Stimulated activated effector memory CD8-positive, alpha-beta T cell treated with anti-CD3 and anti-CD28 coated beads, Interleukin-12 subunit alpha, Interleukin-12 subunit beta, amount 100 ng/mL, for 72 hours (primary cell): ENCODE measurements at places on chromosomes 7 and 10.

DNA sequence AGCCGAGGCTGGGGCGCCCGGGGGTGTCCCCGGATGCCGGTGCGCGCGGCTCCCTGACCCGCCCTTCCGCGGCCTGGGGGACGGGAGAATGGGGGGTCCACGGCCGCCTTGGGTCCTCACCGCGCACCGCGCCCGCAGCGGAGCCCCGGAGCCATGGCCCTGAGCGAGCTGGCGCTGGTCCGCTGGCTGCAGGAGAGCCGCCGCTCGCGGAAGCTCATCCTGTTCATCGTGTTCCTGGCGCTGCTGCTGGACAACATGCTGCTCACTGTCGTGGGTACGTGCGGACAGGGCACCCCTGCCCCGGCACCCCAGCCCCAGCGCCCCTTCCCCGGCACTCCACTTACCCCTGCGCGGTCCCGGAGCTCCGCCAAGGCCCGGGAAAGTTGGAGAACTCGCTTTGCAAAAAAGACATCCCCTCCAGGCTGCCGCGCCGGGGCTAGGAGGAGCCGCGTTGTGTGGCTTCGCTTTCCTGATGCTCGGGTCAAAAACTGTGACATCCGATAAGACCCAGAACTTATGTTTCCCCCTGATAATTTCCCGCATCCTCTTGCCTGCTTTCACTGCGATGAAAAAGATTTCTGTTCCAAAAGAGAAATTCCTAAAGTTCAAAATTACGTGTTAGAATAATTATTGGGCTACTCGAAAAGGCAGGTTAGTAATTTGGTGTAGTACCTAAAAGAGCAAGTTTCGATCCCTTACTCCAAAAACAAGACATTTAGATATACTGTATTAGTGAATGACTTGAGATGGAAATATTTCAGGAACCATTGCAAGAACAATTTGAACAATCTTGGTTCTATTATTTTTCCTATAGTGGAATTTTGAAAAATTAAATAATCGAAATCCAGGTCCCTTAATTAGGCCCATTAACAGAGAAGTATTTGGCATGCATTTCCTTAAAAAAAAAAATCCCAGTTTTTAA lies 888 bp downstream of the SLC18A2 start:
- DNase-seq = no peak

DNA sequence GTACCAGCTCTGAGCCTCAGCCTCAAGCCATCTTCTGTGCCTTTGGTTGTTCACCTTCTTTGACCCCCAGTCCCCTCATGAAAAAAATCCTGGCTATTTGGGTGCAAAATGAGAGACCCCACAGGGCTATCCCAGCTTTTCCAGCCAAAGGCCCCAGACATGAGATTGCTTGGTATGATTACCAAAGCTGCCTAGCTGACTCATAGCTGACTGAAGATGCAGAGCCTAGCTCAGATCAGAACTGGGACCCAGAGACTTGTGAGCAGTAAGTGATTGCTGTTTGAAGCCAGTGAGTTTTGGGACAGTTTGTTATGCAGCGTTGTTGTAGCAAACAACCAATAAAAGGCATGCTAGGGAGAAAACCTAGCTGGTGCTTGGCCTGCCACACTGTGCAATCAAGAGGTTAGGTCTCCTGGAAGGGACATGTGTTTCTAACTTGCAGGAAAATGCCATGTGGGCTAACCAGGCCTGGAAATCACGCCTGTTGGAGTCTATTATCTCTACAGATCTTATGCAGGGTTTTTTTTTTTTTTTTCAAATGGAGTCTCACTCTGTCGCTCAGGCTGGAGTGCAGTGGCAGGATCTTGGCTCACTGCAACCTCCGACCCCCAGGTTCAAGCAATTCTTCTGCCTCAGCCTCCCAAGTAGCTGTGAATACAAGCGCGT lies 48.0 kb upstream of the DAGLB start:
- no peak for DNase-seq

GRCh38 chr7:17304926-17305325 lies 6.5 kb downstream of the AHR start:
- no peak for DNase-seq

DNA sequence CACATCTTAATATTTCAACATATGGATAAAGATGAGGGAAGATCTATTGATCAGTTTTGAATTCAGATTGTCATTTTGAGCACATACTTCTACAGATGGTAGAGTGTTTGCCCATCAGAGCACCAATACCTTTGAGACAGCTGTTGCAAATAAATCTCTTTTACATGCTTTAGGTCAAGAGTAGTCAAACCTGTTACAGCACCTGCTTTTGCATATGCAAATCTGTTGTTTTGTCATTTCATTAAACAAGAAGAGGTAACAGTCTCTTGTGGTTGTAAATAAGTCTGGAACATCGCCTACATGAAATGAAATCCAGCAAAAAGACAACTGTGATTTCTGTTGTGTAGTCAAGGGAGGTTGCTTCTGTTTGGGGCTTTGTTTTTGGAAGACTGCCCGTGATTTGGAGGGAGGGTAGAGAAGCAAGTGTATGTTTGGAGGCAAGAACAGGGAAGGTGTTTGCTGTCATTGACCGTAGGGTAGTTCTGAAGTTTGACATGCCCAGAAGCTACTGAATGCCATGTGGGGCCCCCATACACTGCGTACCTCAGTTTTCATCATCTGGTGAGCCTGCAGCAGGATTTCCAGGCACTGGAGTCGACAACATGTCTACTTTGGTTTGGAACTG lies 233.6 kb upstream of the PPP1R3A start:
- no peak for DNase-seq

- no peak for DNase-seq
Observed at GRCh38 chr10:113252650-113253618, 299.9 kb upstream of the HABP2 start.
